Fibroblast of lung (primary cell): ENCODE measurements at places on chromosomes 16 and 17.

DNA sequence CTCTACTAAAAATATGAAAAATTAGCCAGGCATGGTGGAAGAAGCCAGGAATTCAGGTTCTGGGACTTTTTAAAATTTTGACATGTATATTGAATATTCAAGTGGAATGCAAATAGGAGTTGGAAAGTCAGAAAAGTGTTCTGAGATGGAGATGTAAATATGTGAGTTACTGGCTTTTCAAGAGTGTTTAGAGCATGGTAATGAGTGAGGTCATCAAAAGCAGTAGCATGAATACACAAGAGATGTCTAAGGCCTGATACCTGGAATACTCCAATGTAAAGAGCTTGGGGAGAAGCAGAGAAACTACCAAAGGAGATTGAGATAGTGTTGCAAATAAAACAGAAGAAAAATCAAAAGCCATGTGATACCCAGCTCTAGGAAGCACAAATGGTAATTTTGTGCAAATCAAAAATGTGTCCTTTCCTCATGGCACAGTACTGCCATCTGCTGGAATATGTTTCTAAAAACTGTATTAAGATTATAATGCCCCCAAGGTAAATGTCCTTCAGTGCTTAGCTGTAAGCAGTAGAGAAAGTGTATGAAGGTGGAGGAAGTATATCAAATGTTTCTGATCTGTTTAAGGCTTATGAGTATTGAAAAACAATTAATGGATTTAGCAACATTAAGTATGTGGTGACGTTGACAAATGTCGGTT, 908.4 kb downstream of the KCNJ18 start:
- DNase-seq = peak; percentile 11
- H3K36me3 ChIP-seq = no peaks in the 10 kb centered on the region
- no peak overlapping the region for H3K27ac ChIP-seq
- no peaks in the 10 kb centered on the region for H3K4me1 ChIP-seq
- no peak overlapping the region for H3K4me3 ChIP-seq
- H3K27me3 ChIP-seq = no peaks in the 10 kb centered on the region

DNA sequence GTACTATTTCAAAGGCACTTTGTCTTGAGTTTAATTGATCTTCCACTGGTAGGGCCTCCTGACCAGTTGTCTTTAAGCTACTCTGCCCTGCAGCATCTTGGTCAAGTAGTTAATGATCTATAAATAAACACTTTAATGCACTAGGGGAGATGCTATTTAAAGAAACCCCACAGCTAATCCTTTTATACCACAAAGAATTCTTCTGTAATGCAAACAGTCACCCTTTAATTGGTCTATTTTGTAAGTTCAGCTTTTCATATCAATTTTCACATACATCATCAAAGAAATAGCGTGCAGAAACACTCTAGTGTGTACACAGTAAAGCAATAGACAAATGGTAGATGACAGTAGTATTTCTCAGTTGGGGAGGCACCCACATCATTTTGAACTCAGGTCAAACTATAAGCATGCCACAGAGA, 70.3 kb downstream of the PMP22 start:
- no peaks in the 10 kb centered on the region for H3K36me3 ChIP-seq
- DNase-seq = no peak
- no peaks in the 10 kb centered on the region for H3K4me1 ChIP-seq

DNA sequence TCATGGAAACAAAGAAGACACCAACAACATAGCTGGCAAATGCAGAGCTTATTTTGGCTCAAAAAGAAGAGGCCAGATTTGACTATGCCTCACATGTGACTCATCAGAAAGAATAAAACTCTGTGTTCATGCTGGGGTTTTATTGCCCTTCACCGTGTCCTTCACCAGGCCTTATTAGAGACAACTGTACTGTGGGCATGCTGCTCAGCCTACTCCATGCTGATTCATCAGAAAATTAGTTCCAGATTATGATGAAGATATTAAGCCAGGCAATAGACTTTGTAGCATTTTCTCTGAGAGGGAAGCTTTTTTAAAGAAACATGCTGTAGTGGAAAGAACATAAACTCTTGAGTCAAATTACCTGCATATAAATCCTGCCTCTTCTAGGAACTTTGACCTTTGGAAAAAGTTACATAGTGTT, 89.8 kb downstream of the CYB561 start:
- DNase-seq = peak; percentile 90
- peak overlapping the region; percentile 46 for H3K27ac ChIP-seq
- H3K36me3 ChIP-seq = peaks cover 2% of the 10 kb centered on the region
- H3K27me3 ChIP-seq = no peaks in the 10 kb centered on the region
- H3K4me3 ChIP-seq = no peak overlapping the region

DNA sequence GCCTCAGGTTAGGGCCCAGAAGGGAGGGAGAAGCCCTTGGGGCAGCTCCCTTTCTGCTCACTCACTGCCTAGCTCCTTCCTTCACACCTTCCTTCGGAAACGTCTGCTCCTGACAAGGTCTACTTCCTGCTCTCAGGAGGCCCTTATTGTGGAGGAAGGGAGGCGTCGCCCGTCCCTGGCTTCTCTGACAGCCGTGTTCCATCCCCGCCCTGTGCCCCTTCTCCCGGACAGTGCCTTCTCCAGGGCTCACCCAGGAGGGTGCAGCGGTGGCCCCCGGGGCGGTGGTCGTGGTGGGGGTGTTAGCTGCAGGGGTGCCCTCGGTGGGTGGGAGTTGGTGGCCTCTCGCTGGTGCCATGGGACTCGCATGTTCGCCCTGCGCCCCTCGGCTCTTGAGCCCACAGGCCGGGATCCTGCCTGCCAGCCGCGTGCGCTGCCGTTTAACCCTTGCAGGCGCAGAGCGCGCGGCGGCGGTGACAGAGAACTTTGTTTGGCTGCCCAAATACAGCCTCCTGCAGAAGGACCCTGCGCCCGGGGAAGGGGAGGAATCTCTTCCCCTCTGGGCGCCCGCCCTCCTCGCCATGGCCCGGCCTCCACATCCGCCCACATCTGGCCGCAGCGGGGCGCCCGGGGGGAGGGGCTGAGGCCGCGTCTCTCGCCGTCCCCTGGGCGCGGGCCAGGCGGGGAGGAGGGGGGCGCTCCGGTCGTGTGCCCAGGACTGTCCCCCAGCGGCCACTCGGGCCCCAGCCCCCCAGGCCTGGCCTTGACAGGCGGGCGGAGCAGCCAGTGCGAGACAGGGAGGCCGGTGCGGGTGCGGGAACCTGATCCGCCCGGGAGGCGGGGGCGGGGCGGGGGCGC, 231.9 kb downstream of the SEC14L1 start:
- peaks cover 40% of the 10 kb centered on the region for H3K4me1 ChIP-seq
- peak overlapping the region; percentile 48 for H3K4me3 ChIP-seq
- peak overlapping the region; percentile 85 for H3K27ac ChIP-seq
- H3K27me3 ChIP-seq = no peaks in the 10 kb centered on the region

DNA sequence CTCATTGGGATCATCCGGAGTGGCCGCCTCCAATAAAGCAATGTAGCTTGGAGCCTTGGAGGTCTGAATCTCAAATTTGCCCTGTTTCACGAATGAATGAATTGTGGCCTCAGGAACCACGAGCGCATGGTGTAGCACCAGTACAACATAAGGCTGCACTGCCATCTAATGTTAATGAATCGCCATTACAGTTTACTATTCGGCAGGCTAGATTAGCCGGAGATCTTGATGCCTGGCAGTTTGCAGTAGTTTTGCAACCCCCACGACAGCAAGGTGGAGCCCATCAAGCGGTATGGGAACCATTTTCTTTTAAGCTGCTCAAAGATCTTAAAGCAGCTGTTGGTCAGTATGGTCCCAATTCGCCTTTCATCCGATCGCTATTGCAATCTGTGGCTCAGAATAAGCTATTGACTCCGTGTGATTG, 18.8 kb downstream of the ALOX15B start:
- no peaks in the 10 kb centered on the region for H3K4me1 ChIP-seq
- H3K4me3 ChIP-seq = no peak overlapping the region
- peaks cover 40% of the 10 kb centered on the region for H3K27me3 ChIP-seq
- DNase-seq = peak; percentile 84
- H3K27ac ChIP-seq = no peak overlapping the region

DNA sequence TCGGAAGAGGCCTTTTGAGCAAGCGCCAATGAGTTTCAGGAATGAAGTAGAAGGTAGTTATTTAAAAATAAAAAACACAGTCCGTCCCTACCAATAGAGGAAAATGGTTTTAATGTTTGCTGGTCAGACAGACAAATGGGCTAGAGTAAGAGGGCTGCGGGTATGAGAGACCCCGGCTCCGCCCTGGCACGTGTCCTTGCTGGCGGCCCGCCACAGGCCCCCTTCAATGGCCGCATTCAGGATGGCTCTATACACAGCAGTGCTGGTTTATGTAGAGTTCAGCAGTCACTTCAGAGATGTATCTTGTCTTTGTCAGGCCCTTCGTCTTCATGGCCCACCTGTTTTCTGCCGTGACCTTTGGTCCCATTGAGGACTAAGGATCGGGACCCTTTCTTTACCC, 87.3 kb downstream of the CRISPLD2 start:
- no peaks in the 10 kb centered on the region for H3K27me3 ChIP-seq
- no peak overlapping the region for H3K4me3 ChIP-seq
- no peaks in the 10 kb centered on the region for H3K36me3 ChIP-seq
- H3K4me1 ChIP-seq = no peaks in the 10 kb centered on the region
- no peak for DNase-seq

DNA sequence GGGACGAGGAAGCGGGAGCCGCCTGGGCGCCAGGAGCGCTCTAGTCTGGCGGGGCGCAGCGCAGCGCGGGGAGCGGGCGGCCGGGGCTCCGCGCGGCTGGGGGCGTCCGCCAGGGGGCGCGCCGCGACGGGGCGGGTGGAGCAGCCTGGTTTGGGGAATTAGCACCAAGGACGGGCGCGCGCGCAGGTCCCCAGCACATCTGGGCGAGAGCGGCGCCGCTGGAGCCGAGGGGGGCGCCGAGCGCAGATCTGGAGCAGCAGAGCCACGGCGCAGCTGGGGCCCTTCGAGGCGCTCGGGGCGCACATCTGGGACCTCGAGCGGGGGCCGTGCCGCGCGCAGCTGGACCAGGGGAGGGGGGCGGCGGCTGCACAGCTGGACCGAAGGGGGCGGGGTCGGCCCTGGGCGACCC, at the start of gene NXPH3:
Gene NXPH3 (plus strand): TSS at position 193 of the 409 bp plus-strand sequence. CDS start 349 bp downstream, outside the sequence.
- no peaks in the 10 kb centered on the region for H3K4me1 ChIP-seq
- peak; percentile 27 for DNase-seq
- H3K4me3 ChIP-seq = peak within 1 kb of the TSS; percentile 70
- H3K27ac ChIP-seq = no peak within 1 kb of the TSS
- peaks cover 27% of the 10 kb centered on the region for H3K27me3 ChIP-seq

GRCh38 chr16:64234200-64234599, 887.7 kb downstream of the CDH11 start:
- DNase-seq = no peak
- no peaks in the 10 kb centered on the region for H3K36me3 ChIP-seq
- H3K27ac ChIP-seq = no peak overlapping the region
- H3K4me1 ChIP-seq = no peaks in the 10 kb centered on the region
- no peak overlapping the region for H3K4me3 ChIP-seq
- no peaks in the 10 kb centered on the region for H3K27me3 ChIP-seq

DNA sequence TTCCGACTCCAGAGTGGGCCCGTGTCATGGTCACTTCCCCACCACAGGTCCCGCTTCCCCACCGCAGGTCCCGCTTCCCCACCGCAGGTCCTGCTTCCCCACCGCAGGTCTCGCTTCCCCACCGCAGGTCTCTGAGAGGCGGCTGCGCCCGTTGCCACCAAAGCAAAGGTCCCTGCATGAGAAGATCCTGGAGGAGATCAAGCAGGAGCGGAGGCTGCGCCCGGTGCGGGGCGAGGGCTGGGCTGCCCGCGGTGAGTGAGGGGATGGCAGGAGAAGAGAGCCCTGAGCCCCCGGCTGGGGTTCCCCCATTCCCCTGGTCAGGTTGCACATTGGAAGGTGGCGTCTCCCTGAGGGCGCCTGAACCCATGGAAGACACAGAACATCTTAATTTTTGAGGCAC, 17.4 kb upstream of the TCF25 start:
- H3K4me1 ChIP-seq = no peaks in the 10 kb centered on the region
- H3K27ac ChIP-seq = no peak overlapping the region
- no peak overlapping the region for H3K4me3 ChIP-seq
- no peak for DNase-seq
- no peaks in the 10 kb centered on the region for H3K36me3 ChIP-seq

DNA sequence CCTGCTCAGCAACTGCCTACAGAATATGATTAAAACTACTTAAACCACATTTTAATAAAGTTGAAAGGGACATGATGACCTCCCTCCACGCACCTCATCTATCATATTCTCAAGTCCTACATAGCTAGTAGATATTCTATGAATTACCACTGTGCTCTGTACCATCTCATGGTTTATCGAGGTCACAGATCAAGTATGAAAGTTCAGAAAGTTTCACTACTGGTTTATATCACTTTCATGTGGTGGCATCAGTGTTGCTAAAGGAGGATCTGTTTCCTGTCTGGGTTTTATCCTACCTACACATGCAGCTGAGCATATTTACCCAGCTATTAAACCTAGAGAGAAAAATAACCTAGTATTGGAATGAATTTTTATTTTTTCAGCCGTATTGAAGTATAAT, 214.9 kb upstream of the MON1B start:
- DNase-seq = no peak
- H3K36me3 ChIP-seq = no peaks in the 10 kb centered on the region
- H3K4me3 ChIP-seq = no peak overlapping the region
- no peaks in the 10 kb centered on the region for H3K27me3 ChIP-seq

DNA sequence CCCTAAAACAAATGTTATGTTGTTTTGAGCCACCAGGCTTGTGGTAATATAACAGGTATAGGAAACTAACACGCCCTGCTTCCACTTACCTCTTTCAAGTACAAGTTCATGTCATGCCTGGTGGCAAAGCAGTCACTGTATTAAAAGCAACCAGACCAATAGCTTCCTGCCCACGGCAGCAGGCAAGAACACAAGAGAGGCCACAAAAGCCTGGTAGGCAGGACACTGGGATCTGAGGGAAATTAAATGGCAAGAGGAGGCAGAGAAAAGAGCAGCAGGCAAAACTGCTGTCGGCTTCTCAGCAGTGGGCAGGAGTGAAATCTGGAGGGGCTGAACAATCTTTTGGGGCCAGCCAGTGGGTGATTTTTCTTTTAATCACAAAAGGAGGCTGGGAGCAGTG, 2.2 kb downstream of the CYTH1 start:
- no peaks in the 10 kb centered on the region for H3K4me1 ChIP-seq
- no peaks in the 10 kb centered on the region for H3K36me3 ChIP-seq
- no peak overlapping the region for H3K4me3 ChIP-seq
- no peak for DNase-seq

- H3K4me1 ChIP-seq = peaks cover 2% of the 10 kb centered on the region
- no peaks in the 10 kb centered on the region for H3K27me3 ChIP-seq
- H3K36me3 ChIP-seq = no peaks in the 10 kb centered on the region
- peak within 1 kb of the TSS; percentile 84 for H3K4me3 ChIP-seq
- DNase-seq = peak; percentile 70
These were observed at the start of the genes HEXD and OGFOD3 for GRCh38 chr17:82418001-82418986. Gene HEXD, plus strand, starts transcription at chr17:82418347. Its CDS starts 1,453 bp downstream, at chr17:82419800. Gene OGFOD3, minus strand, starts transcription at chr17:82418586. Its CDS starts 101 bp downstream, at chr17:82418485.
